ENCODE measurements at places on chromosomes 12 and 14. TPM values are rescaled to one million over a fixed set of nuclear protein-coding genes. Genes with fewer than 3 reads are reported as not detected.

CIDEB gene
- 4.3 TPM for polyA plus RNA-seq

SLCO1B1 gene
- not detected for polyA plus RNA-seq

GDF3 gene
- 0.36 TPM for polyA plus RNA-seq

TAS2R43 gene
- not detected for polyA plus RNA-seq

PRIM1 gene
- polyA plus RNA-seq = 1.9 TPM

IKBIP gene
- polyA plus RNA-seq = 9.2 TPM

KCNH5 gene
- polyA plus RNA-seq = not detected
